ENCODE measurements at places on chromosomes 12 and 14.

DNA sequence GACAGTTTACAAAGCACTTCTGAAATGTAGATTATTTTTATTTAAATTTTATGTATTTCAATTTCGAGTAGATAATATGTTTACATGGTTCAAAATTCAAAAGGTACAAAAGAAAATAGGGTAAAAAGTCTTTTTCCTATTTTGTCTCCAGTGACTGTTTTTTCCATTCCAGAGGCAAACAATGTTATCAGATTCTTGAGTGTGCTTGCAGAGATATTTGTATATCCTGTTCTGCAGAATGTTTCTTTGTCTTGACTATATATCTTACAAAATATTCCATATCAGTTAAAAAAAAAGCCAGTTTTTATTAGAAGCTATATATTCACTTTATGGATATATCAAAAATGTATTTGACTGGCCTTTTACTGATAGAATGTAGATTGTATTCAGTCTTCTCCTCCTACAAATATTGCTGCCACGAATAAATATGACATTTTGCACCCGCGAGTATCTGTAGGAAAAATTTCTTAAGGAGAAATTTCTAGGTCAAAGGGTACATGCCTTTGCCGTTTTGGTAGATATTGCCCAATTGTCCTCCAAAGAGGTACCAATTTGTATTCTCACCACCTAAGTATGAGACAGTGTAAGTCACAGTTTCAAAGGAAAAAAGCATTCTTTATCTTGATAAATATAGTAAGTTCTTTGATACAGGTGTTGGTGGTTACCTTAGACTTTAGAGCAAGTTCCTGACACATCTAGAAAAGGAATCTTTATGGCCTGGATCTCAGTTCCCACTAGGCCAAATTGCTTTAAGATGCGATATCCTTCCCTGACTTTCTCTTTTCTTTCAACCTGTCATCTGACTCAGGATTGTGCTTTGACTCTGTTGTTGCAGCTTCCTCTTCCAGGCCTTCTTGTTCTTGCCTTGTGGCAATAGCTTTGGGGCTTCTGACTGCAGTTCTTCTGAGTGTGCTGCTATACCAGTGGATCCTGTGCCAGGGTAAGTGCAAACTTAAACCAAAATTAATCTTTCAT, 2.3 kb downstream of the KLRG1 start:
- DNase-seq, result no peak

- DNase-seq, result no peak
These were observed 593.0 kb downstream of the VRK1 start for GRCh38 chr14:97390096-97390724.

GRCh38 chr12:50333441-50333840, 50.1 kb upstream of the LIMA1 start:
- DNase-seq, result no peak

DNA sequence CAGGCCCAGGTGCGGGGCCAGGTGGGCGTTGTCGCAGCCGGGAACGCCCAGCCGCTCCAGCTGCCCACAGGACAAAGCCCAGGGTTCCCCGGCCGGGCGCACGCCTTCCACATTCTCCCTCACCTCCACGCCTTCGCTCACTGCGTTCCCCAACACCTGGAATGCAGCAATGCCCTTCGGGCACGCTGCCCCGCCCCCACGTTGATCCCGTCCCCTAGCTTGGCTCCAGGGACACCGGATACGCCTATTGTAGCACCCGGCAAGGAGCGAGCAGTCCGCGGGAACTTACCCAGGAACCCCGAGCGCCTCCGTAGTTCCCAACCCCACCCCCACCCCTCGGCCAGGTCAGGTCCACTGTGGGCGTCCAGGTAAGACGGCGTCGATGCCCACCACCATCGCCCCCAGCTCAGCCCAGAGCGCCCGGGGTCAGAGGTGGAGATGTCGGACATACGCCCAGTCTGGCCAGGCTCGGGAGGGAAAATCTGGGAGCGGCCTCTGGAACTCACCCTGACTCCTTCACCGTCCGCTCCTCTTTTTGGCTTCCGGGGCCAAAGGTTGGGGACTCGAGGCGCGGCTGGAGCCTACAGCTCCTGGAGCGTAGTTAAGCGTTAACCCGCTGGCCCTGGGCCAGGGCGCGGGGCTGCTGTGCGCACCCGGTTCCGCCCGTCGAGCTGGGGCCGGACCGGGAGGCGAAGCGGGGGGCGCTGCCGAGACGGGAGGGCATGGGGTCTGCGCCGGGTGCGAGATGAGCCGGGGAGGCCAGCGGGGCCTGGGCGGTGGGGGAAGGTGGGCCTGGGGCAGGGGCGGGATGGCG, 594 bp upstream of the CEP170B start:
- DNase-seq, result no peak

DNA sequence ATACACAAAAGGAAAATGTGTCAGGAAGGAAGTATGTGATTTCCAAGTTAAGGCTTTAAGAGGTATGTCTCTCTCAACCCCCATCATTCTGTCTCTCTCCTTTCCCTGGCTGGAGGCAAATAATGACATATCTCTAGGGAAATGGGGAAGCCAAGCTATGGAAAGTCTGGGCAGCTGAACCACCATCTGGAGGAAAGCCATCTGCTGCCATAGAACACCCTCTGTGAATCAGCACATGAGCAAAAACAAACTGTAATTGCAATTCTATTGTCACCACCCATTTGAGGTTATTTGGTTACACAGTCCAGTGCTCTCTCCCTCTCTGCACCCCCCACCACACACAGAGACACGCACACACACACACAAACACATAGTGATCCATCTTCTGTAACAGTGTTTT, 766.2 kb downstream of the FLRT2 start:
- no peak for DNase-seq

- DNase-seq, result peak; percentile 66
These were observed at the start of gene OAS2 for GRCh38 chr12:112978163-112979040. Gene OAS2 (plus strand): TSS chr12:112978519. CDS start chr12:112978609, 90 bp downstream.

DNA sequence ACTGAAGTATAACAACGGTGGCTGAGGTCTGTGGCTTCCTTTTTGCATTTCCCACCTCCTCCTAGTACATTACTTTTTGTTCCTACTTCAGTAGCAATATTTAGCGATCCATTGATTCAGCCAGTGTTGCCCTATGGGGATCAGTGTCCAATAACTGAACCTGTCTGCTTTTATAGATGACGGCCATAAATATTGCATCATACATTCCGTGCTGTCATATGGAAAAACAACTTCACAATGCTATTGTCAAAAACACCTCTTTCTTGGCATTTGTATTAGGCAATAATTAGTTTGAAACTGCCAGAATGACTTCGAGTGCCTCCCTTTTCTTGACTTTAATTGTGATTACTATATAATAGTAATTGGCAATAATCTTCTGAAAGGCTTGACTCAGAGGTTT, 149.5 kb downstream of the PRIMA1 start:
- no peak for DNase-seq

- no peak for DNase-seq
These were observed 3.8 kb upstream of the ASIC1 start for GRCh38 chr12:50053583-50053982.
